ENCODE measurements at places on chromosomes 1 and 21.

GRCh38 chr1:36555041-36555440 is 72.3 kb upstream of the CSF3R start:
- no peak for DNase-seq

GRCh38 chr1:55600242-55600641 is 385.1 kb upstream of the USP24 start:
- no peak for DNase-seq

DNA sequence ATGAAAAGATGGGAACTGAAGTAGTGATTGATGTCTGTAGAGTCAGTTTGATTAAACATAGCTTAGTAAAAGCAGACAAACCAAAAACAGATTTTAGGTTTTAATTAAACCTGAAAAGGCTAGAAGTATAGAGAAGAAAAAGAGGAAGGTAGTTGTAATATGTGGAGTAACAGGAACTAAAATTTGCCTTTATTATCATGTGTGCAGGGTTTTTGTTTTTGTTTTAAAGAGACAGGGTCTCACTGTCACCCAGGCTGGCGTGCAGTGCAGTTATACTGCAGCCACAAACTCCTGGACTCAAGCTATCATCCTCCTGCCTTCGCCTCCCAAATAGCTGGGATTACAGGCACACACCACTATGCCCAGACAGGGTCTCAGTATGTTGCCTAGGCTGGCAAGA is 6.0 kb downstream of the TOR1AIP1 start:
- no peak for DNase-seq

DNA sequence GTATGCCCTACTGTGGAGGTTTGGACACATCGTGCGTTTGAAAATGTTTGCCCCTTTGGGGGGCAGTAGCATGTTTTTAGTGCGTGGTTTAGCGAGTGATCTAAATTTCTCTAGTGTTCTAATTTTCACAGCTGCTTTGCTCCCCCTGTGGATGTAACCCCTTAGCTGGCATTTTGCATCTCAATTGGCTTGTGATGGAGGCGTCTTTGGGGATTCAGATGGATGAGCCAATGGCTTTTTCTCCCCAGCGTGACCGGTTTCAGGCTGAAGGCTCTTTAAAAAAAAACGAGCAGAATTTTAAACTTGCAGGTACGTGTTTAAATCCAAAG is 836 bp downstream of the CDC7 start:
- DNase-seq: no peak

DNA sequence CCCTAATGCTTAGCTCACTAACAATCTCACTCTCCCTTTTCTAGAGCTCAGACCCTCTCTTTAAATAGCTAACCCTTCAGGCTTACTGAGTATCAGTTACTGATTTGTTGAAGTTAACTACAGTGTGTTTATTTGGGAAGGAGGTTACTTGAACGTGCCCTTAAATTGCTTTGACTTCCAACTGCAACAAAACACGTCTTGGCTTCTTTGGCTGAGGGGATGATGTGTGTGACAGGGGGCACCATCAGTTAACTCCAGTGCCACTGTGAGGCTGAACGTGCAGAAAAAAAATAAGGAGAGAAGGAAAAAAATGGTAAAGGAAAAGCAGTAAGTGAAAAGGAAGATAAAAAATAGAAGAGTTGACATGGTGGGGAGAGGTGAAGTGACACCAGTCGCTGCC is 75.1 kb upstream of the NRIP1 start:
- DNase-seq: no peak

DNA sequence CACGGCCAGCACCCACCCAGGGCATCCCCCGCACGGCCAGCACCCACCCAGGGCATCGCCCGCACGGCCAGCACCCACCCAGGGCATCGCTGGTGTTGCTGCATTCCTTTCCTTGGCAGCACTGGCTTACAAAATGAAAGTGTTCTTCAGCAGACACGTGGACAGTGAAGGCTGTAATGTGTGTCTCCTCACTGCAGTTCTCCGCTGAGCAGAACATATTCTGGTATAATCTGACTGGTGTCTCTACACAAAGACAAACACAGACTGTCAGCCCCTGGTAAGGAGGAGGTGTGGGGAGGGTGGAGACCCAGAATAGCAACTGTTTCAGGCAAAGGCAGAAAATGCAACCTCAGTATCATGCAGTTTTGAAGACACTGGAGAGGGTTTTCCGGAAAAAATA is 7.3 kb downstream of the LYPD8 start:
- no peak for DNase-seq

DNA sequence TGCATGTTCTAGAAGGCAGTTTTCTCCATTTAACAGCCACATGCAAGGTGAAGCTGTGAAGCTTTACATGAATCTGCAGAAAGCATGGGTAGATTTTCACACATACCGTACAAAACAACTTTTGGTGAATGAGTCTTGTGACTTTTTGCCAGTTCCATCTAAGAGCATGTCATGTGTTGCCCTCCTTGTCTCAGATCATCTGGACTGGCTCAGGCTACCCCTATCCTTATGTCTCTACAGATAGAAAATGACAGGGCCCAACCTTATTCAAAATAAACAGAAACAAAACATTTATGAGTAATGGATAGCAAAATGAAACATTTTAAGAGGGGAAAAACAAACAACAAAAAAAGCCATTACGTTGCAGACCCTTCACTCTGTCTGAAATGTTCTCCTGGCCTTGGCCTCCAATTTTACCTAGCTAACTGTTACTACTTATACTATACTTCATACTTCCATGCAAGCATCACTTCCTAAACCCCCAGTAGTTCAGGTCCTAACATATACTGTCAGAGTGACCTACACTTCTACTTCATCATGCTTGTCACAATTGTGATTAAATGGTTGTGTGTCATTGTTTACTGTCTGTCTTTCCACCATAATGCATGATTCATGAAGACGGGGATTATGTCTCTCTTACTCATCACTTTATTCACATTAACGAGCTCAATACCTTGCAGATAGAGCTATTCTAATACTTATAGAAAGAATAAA is 39.0 kb downstream of the LRRC8C start:
- no peak for DNase-seq

DNA sequence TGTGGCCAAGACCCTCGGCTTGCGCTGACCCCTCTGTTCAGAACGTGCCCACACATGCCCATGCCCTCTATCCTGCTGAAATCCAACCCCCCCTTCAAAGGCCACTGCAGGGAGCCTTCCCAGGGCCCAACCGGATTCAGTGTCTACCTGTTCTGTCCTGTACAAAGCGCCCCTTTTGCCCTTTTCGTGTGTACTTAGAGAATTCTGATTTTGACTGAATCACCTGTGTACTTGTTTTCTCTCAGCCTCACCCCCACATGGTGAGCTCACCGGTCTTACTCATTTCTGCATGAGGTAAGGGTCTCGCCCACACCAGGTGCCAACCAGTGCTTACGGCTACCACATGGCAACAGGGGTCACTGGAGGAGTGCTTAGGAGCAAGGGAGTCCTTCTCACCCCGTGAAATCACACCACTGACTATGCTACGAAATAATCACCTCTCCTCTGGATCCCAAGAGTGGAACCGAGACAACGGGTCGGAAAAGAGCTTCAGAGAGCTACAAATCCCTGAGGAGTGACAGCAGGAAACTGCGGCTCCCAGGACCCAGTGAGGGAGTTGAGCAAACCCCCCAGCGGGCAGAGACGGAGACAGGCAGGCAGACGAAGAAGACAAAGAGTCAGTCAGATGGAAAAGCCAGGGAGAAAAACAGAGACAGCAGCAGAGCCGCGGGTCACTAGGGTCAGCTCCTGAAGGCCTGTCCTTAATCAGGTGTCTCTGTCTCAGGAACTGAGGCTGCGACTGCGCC is 2.1 kb upstream of the S100A2 start:
- DNase-seq: no peak

Measured in stimulated activated CD8-positive, alpha-beta memory T cell treated with anti-CD3 and anti-CD28 coated beads, Interleukin-4, amount 100 ng/mL, for 1 hour (primary cell).